ENCODE measurements at places on chromosomes 4 and X.

GRCh38 chr4:157217708-157218107 lies 2.8 kb upstream of the GRIA2 start:
- no peak for DNase-seq

DNA sequence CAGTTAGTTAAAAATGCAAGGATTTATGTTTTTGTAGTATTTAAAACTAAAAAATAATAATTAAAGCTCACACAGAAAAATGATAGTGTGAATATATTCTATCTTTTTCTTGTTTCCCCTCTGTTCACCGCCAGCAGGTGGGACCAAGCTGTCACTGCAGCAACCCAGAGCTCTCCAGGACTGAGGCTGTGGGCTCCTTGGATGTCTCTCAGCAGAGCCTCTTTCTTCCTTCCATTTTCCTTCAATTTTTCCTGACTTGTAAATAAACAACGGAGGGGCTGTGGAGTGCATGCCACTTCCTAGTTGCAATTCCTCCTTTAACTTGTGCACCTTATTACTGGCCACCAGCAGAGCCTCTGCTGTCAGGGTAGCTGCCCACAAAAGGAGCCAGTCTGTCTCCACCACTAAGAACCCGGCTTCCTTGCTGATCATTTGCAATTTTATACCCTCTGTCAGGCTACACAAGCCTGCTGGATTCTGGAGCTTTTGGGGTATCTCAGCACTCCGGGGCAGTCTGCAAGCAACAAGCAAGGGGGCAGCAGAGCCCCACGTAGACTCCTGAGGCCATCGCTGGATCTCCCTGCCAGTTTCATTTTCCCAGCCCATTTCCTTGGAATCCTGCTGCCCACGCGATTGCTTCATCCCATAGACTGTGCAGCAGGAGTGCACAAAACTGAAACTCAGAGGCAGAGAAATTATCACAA lies 1467.4 kb downstream of the C4orf33 start:
- peak; percentile 88 for DNase-seq

DNA sequence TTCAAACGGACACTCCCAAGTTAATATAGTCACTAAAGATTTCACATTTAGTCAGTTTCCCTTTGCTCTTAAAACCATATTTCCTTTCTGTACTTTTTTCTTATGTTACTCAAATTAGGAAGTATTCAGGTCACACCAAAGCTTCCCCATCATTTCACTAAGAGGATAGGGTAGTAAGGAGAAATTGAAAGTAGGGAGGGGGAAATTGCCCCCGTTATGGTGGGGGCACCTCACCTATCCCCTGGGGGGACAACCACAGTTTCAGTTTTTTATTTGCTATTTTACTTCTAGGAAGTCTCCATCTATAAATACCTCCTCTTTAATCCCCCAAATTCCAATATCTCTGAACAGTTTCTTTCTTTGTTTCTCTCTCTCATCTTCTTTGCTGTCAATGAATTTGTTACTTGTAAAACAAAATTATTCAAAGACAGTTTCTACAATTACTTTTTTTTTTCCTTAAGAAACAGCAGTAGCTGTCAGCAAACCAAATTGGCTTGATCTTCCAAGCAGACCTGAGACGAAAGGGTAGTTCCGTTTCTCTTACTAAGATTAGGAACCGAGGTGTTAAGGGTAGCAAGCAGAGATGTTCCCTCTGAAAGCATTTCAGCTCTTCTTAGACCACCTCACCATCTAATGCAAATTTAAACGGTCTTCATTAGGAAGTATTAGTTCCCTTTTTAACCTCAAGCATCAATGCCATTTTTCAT lies 160.2 kb upstream of the KLF3 start:
- DNase-seq: no peak

DNA sequence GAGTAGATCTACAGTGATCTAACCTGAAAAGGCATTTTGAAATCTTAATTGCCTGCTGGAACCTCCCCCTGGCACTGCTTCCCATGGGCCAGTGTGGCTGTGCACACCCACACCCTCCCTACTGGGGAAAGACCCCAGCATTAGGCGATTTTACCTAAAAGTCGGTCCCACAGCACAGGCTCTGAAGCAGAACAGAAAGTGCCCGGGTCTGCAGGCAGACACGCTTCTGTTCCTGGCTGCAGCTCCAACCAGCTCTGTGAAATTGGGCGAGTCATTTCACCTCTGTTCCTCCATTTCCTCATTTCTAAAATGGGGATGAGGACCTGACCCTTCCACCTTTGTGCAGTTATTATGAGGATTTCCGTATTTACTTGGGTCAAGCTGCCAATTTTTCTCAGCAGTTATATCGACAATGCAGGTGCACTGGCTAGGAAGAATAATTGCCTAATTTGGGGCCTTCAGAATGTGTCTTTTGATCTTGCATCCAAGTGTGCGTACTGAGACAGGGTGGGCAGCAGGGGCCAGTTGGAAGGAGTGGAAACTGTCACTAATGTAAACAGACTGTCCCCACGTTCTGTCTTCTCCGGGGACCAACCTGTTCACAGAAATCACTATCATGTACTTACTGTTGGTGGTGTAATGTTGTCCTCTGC lies 7.1 kb downstream of the KLF3 start:
- DNase-seq: peak; percentile 44

- no peak for DNase-seq
Measured at GRCh38 chrX:39616098-39616729, 481.5 kb downstream of the BCOR start.

- peak; percentile 53 for DNase-seq
Measured at GRCh38 chrX:68273887-68274286, 159.4 kb downstream of the OPHN1 start.

DNA sequence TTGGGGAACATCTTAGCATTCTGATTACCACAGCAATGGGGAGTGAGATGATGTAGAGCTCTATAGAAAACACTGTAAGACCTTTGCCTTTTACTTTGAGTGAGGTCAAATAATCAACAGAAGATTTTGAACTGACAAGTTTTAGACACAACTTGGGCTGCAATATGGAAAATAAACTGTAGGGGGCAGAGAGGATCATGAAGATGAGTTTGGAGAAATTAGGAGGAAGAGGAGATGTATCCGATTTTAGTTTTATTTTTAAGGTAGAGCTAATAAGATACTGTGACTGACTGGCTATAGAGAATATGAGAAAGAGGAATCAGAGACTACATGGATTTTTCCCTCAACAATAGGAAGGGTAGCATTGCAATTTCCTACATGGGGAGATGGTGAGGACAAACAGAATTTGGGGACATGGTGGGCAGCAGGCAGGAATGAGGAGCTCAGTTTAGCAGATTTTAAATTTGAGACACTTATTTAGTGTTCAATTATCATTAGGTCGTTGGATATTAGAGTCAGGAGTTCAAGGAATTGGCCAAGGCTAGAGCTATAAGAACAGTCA lies 563.1 kb downstream of the INPP4B start:
- peak; percentile 58 for DNase-seq

GRCh38 chr4:108215055-108215454 lies 46.3 kb upstream of the LEF1 start:
- no peak for DNase-seq

GRCh38 chrX:67574696-67575095 lies 30.9 kb downstream of the AR start:
- DNase-seq: no peak

GRCh38 chr4:7719354-7720174 lies 220.1 kb downstream of the AFAP1 start:
- peak; percentile 95 for DNase-seq

DNA sequence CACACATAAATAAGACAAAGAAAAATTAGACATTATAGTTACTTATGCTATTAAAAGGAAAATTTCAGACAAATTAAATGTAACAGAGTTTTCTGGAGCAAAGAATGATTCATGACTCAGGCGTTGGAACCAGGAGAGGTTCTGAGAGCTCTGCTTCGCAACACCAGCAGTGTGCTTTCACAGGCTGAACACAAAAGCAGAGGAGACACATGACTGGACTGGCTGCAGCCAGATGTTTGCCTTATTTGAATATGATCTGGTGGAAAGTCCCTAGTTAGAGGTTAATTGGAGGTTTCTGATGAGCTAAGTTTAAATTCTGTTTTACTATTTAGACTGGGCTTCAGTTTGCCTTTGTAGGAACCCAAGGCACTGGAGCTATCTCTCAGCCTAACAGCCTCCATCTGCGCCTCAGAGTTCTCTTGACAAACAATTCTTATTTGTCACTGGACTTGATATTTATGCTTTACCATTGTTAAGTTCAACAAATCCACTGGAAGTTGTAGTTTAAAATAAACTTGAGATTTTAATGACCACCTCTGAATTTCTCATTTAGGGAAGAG lies 16.2 kb downstream of the BOD1L1 start:
- DNase-seq: no peak
